Activated effector memory CD4-positive, alpha-beta T cell treated with anti-CD3 and anti-CD28 coated beads, Interleukin-2, amount 50 U/mL, for 16 hours (primary cell): ENCODE measurements at places on chromosomes 2 and 18.

- no peak for DNase-seq
These were observed 286.5 kb upstream of the CRIM1 start for GRCh38 chr2:36069074-36069473.

DNA sequence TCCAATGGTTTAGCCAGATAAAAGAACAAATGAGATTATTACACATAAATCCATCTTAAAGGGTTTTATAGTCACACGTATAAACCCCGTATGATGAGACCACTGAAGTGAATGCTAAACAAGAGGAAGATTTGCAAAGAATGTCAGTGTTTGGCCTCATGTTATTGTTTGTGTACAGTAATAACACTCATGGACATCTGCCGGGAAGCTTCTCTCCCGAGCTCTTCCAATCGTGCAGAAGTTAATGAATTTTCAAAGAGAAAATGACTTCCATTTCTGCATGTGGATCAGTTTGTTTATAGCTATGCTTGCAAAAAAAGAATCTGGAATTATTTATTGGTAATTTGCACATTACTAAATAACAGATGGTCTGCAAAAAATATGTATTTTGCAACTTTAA lies 88.5 kb upstream of the APCDD1 start:
- DNase-seq, result no peak

GRCh38 chr2:127735044-127735443 lies 33.7 kb downstream of the SFT2D3 start:
- no peak for DNase-seq

GRCh38 chr2:239926587-239927232 lies 98.4 kb downstream of the NDUFA10 start:
- DNase-seq, result peak; percentile 33

DNA sequence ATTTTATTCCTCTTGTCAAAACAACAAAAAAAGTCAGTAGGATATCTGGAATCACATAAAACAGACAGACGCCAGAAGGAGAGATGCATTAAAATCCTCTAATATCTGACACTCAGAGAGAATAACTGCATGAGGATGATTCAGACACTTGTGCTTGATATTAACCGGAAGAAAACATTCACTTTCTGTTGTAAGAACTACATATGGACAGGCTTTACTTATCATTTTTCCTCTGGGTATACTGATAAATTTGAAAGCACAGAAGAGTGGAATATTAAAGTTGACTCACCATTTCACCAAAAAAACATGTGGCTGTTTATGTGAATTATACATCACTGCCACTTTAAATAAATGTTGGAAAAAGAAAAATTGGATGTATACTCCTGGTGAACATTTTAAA lies 589.1 kb upstream of the CDH2 start:
- DNase-seq, result no peak

DNA sequence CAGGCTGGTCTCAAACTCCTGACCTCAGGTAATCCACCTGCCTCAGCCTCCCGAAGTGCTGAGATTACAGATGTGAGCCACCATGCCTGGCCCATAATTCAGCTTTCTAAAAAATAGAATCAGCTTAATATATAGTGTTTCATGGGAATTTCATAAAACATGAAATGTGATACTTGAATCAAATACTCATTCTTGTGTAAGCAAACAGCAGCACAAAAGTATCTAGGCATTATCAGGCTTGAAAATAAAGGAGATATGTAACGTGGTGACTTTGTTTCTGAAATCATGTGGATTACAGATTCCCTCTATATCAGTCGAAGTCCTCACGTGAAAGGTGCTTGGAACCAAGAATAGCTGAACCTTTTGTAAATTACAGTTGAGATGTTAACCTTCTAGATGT lies 229.1 kb downstream of the FHOD3 start:
- no peak for DNase-seq

DNA sequence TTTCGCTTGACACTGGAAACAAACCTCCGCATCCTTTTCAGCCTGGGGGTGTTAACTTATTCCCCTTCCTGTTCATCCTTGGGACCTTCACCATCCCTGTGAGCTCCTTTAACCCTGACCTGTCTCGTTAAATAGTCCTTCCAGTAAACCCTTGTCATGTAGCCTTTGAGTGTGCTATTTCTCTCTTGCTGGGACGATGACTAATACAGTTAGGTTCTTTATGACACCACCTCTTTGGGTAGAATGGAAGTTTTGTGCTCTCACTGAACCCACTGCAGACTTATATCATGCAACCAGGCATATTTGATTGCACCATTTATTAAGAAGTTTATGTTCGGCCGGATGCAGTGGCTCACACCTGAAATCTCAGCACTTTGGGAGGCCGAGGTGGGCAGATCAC lies 40.5 kb upstream of the GAREM1 start:
- no peak for DNase-seq

DNA sequence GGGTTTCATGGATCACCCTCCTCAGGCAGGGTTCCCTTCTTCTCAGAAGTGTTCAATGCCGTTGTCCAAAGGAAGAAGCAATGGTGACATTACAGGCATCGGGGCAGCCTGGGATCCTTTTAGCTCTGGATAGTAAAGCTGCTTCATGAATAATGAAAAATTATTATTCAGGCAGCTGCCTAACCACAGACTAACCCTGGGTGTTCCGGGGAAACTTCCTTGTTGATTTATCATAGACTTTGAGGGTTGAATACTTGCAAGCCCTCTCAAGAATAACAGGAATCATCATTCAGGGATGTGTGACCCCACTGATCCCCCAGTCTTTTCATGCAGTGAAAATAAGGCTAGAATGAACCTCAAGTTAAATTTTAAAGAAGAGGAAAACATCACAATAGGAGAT lies 419.4 kb downstream of the MEIS1 start:
- no peak for DNase-seq

GRCh38 chr2:75896779-75897366 lies 186.2 kb upstream of the GCFC2 start:
- no peak for DNase-seq

- DNase-seq, result no peak
These were observed 247.5 kb downstream of the NBAS start for GRCh38 chr2:15313657-15314056.

DNA sequence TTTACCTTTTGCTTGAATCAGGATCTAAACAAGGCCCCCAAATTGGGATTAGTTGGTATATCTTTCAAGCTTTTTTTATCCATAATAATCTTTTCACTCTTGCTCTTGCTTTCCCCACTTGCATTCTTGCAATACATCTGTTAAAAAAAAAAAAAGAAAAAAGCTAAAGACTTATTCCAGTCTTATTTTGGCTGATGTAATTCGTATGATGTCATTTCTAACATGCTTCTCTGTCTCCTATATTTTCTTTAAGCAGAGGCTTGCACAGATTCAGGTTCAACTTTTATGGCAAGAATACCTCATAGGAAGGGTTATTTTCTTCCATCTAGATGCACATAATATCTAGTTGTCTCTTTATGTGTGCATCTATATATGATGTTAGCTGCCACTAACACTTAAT lies 9.8 kb upstream of the GCFC2 start:
- no peak for DNase-seq

DNA sequence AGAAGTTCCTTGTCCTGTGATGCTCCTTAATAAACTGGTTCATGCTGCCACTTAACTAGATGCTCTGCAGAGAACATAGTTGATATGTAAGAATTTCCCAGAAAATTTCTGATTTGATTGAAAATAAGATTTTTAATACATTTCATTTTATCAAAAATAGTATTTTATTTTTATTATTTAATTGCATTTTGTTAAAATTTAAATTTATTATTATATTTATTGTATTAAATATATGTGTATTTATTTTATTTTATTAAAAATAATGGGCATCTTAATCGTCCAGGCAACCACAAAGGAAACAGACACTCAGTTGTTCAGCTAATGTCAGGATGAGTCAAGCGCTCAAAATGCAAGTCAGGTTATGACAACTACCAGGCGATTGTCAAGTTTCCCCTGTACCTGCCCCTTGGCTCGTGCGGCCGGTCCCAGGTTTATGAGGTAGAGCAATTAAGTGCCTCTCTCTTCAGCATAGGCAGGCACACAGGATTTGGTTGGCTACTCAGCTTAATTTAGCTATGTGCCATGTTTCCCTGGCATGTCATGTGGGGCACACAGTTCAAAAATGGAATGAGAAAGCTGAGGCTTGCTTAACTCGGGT lies 361.2 kb downstream of the RND3 start:
- no peak for DNase-seq

- no peak for DNase-seq
These were observed 52.9 kb downstream of the TRIB2 start for GRCh38 chr2:12769492-12770105.

GRCh38 chr2:106990297-106990696 lies 104.3 kb upstream of the ST6GAL2 start:
- no peak for DNase-seq

- no peak for DNase-seq
These were observed 17.7 kb downstream of the ST6GAL2 start for GRCh38 chr2:106868275-106868674.

GRCh38 chr18:79064228-79064627 lies 5.0 kb upstream of the ATP9B start:
- no peak for DNase-seq

GRCh38 chr2:241202681-241203080 lies 14.2 kb downstream of the ANO7 start:
- DNase-seq, result no peak

GRCh38 chr2:160077912-160078810 lies 15.7 kb upstream of the PLA2R1 start:
- no peak for DNase-seq

GRCh38 chr2:16999347-17000183 lies 333.9 kb upstream of the CYRIA start:
- no peak for DNase-seq

DNA sequence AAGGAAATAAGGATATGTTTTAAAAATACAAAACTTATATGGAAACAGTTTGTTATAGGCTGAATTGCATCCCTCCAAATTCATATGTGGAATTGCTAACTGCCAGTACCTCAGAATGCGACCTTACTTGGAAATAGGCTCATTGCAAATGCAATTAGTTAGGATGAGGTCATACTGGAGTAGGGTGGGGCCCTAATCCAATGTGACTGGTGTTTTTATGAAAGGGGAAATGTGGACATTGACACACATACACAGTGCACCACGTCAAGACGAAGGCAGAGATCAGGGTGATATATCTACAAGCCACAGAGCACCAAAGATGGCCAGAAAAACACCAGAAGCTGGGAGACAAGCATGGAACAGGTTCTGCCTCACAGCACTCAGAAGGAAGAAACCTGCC lies 494.2 kb downstream of the TSN start:
- no peak for DNase-seq

DNA sequence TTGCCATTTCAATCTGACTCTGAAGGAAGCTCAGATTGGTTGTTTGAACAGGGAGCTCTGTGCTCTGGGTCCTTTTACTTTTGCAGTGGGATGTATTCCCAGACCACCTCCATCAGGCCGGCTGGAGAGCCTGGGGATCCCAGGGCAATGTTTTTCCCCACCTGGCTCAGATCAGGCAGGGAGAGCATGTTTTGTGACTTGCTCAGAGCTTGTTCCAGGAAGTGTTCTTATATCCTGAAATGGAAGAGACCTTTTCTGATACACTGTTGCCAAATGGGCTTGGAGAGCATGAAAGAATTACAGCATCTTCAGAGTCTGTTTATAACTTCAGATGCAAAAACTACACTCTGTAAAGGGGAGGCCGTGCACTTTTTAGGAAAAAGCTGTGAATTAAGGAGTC lies 56.0 kb downstream of the LIPG start:
- DNase-seq, result no peak

DNA sequence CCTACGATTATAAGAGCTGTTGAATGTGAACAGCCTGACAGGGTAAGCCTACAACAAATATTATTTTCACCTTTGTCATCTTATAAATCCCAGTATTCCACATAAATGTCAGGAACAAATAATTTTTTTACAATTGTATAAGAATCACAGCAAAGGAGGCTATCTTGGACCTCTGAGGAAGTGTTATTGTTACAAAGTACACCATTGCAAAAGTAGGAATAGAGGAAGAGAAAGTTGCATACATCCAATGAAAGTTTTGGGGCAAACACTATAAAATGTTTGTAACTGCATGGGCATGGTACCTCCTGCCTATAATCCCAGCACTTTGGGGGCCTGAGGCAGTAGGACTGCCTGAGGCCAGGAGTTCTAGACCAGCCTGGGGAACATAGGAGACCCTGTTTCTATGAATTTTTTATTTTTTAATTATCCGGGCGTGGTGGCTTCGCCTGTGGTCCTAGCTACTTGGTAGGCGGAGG lies 715 bp upstream of the MEMO1 start:
- peak; percentile 47 for DNase-seq

- no peak for DNase-seq
These were observed 73.0 kb downstream of the FARSB start for GRCh38 chr2:222582928-222583327.

- DNase-seq, result no peak
These were observed 18.4 kb upstream of the GMCL1 start for GRCh38 chr2:69811018-69811417.

GRCh38 chr2:197195518-197195917 lies 115.1 kb downstream of the ANKRD44 start:
- no peak for DNase-seq

GRCh38 chr2:203510941-203511305 lies 24.2 kb downstream of the RAPH1 start:
- no peak for DNase-seq

DNA sequence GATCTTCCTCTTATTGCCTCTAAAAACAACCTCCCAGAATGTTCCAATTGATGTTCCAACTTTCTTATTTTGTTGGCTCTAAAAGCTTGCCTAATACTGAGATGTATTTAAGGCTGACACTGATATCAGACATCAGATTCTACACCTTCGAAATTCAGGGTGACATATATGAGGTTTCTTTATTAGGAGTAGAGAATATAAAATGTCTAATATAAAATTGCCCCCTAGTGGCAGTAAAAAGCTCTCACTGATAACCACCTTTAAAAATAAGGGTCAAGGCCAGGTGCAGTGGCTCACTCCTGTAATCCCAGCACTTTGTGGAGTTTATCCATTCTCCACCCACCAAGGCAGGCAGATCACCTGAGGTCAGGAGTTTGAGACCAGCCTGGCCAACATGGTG lies 789.7 kb upstream of the SLC39A10 start:
- no peak for DNase-seq

DNA sequence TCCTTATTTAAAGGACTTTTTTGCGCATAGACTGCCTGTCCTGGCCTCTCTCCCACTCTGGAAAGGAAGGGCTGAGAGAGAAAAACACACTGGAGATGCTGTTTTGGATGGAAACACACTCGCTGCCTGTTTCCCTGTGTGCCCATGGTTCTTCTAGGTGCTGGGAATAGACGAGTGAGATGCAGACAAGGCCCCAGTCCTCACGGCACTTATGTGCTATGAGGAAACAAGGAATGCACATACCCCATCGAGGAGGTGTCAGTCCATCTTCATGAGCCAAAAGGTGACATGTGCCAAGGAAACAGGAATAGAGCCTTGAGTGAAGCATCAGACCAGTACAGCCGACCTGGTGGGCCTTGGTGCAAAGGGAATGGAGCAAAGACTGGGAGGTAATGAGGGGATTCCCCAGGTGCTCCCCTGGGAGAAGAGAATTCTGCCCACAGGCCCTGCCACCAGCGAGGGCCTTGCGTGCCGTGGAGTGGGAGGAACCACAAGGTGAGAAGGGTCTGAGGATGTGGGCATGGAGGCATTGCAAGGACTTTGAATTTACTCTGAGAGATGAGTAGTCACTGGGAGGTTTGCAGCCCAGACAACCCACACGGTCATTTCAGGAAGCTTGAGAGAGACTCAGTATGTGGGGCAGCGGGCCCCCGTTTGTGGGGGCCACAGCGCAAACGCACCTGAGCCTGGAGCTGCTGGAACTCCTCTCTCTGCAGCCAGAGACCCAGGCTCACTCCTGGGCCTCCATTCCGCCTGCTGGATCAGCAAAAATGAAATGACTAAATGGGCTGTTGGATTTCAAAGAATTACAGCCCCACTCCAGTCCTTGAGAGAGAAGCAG lies 197.5 kb upstream of the COPS8 start:
- no peak for DNase-seq

- no peak for DNase-seq
These were observed 22.5 kb downstream of the TMEM178A start for GRCh38 chr2:39688181-39688580.
